ENCODE measurements at places on chromosomes 16 and 17.

DNA sequence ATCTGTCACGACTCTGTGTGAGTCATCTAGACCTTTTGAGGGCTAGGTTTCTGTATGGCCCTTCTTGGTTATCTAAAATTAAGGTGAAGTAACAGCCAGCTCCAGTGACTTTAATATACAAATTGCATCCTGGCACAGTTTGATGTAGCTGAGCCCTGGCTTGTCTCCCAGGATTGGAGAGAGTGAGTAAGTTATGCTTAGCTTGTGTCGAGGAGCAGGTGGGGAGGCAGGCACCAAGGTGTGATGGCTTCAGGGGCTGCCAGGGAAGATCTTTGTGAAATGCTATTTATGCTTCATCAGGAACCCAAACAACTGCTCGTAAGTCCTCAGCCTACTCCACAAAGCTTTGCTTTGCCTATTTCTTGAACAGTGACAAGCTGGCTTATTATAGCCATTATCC, 261.2 kb downstream of the HS3ST4 start:
- no peak for DNase-seq

- DNase-seq, result no peak
Observed at GRCh38 chr17:41522301-41523224, 3.9 kb upstream of the KRT15 start.

DNA sequence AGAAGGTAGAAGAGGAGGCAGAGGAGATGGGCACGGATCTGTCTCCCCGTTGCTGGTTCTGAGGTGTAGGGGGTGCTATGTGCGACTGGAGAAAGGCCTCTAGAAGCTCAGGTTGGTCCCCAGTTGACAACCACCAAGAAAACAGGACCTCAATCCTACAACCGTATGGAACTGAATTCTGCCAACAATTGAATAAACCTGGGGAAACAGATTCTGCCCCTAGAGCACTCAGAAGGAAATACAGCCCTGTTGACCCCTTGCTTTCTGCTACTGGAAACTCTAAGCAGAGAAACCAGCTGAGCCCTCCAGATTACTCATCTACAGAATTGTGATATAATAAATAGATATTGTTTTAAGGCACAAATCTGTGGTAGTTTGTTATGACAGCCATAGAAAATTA, 313.0 kb upstream of the GOT2 start:
- DNase-seq, result no peak

GRCh38 chr17:64028874-64029464, 8.5 kb upstream of the ICAM2 start:
- DNase-seq, result no peak

DNA sequence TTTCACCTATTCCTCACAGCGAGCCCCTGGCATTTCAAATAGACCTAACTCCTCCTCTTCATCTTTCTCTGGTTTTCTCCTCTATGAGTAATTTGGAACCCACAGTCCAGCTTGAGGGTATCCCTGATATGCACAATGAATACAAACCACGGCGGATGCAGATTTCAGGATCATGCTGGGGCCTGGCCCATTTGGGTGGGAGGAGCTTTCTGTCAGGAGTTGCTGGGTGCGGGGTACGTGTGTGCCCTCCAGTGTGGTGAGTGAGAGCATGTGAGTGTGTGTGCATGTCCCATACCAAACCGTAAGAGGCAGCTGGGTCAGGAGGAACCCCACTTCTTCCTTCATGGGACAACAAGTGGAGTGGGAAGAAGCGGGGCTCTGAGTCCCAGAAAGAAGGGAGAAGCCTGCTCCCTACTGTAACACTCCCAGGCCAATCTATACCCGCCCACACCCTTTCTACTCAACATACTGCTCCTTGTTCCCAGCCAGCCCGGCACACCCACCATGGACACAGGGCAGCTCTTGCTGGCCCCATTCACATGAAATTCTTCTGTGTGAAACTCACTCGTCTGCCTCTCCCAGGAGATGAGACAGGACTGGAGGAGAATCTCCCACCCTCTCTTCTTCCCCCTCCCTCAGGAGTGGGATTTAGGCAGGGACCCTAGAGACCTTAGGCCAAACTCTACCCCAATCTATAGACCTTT, 18.4 kb downstream of the CNTNAP1 start:
- no peak for DNase-seq

GRCh38 chr17:77376795-77377709, 236.3 kb downstream of the SEC14L1 start:
- DNase-seq, result no peak
